ENCODE measurements at places on chromosomes 12 and 14.

- no peak for DNase-seq
These were observed 322.4 kb upstream of the CLEC14A start for GRCh38 chr14:38578278-38578681.

- DNase-seq, result no peak
These were observed 7.1 kb upstream of the NANOG start for GRCh38 chr12:7782055-7782454.

DNA sequence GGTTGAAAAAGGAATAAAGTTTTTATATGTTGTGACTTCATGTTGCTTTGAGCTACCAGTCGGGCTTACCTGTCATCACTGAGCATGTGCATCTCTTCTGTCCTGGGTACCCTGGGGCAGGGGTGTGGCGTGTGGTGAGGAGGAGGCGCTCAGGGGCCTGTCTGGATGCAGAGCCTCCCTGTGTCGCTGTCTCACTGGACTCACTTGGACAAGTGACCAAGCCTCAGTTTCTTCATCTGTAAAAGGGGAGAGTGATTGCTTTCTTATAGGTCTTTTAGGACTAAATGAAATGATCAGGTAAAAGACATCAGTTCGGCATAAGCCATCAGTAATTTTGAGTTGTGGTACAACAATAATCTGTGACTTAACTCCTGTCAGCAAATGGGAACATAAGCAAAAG lies 22.1 kb downstream of the ATP6V0A2 start:
- no peak for DNase-seq

DNA sequence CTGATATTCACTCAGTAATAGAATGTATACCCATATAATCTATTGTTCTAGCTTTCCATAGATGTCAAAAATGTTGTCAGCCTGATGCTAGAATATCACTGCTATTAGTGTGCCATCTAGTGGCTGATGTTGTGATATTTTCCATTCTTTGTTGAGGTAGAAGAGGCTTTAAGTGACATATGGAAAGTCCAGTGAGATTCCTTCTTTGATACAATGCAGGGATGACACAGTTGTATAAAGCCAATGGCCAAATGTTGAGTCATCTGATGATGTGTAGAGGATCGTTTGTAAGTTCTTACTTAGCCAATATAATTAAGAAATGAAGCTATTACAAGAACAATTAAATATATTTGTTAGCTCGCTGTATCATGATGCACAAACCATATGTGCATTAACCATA lies 58.1 kb upstream of the PCED1B start:
- no peak for DNase-seq

GRCh38 chr12:19203013-19203412 lies 73.5 kb downstream of the PLEKHA5 start:
- no peak for DNase-seq

DNA sequence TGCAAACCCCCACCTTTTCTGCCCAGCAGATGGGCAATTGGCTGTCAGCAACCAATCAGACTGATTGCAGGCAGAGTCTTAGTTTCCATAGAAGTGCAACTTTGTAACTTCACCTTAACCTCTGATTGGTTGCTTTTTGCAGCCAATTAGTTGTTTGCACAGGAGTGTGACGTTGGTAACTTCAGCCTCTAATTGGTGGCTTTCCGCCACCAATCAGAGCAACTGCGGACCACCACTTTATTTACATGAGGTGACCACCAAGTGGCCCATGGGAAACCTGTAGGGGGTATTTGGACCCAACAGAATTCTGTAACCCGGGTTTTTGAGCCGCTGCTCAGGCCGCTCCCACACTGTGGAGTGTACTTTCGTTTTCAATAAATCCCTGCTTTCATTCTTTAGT lies 32.3 kb downstream of the CDKN1B start:
- DNase-seq, result no peak

DNA sequence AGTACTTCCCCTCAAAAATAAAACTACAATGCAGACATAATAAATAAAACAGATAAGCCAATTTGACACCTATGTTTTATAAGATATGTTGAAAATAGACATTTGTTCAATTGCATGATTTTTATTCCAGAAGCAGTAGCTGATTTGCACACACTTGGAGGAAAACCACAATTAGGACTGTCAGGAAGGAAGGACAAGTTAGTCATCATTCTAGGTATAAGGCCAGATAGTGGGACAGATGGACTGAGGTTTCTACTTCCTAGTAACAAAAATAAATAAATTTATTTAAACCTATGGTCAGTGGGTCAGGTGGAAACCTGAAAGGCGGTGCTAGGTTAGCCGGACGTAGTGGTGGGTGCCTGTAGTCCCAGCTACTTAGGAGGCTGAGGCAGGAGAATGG lies 141.8 kb upstream of the RASSF8 start:
- no peak for DNase-seq

- DNase-seq, result no peak
These were observed 565.6 kb downstream of the LRFN5 start for GRCh38 chr14:42172304-42172703.

GRCh38 chr12:20549108-20549719 lies 145.9 kb upstream of the SLCO1C1 start:
- DNase-seq, result no peak

- no peak for DNase-seq
These were observed 345.9 kb downstream of the DPF3 start for GRCh38 chr14:72547999-72548398.

DNA sequence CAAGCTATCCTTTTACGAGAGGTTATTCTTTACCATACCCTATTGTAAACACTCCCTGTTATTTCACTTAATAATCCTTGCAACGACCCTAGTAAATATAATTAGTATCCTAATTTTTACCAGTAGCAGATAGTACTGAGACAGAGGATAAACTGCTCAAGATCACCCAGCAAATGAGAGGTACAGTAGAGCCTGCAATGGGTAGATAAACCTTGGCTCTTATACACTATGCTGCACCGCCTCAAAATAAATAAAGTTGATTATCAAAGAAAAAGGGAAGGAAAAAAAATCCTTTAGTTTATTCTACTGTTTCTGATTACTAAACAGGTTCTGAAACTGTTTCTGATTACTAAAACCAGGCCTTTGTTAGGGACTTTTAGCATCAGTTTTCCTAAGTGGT lies 22.5 kb downstream of the YBX3 start:
- no peak for DNase-seq

Measured in stimulated activated CD8-positive, alpha-beta memory T cell treated with anti-CD3 and anti-CD28 coated beads, Interleukin-2, amount 100 ng/mL, for 1 hour (primary cell).